ENCODE measurements at places on chromosomes 2 and 18. TPM values are rescaled to one million over a fixed set of nuclear protein-coding genes. Genes with fewer than 3 reads are reported as not detected.

MPP4 gene
- polyA plus RNA-seq: not detected

IL1RL1 gene
- 0.53 TPM for polyA plus RNA-seq

RNF181 gene
- polyA plus RNA-seq: 92.6 TPM

CFAP221 gene
- polyA plus RNA-seq: 25.3 TPM

DNA sequence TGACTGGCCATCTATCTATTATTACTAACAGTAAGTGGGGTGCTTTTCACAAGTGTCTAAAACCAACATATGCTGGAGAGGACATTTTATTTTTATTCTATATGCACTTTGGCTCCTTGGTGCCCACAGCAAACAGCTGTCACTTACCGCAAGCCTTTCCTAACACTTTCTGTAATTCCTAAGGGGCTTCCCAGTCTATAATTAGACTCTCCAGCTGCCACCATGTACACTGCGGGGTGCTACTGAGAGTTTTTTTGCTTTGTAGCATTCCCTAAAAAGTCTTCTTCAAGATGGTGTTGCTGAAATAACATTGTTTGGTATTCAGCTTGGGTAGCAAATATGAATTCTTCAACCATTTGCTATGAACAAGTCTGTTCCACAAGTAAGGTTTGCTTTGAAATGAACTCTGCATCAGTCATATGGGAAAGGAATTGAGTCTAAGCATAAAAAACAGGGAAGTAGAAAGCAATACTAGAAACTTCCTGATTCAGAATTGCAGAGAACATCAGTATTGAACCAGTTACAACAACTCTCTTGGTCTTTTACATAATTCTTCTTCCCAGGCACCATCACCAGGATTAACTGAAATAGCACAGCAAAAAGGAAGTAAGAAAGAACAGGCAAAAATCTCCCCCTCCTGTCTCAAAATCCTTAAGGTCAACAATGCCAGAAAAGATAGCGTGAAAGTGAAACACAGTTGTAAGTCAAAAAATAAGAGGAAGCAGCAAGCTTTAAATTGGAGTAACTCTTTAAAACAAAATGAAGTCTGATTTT is 28.6 kb downstream of the EPB41L3 start:
- no peak for DNase-seq
- H3K36me3 ChIP-seq: no peaks in the 10 kb centered on the region
- H3K4me3 ChIP-seq: no peak overlapping the region
- no peak overlapping the region for H3K27ac ChIP-seq

- no peak for DNase-seq
- no peak overlapping the region for H3K27ac ChIP-seq
- no peaks in the 10 kb centered on the region for H3K4me1 ChIP-seq
Observed at GRCh38 chr2:143891879-143892308, 628.0 kb downstream of the ZEB2 start.

GRCh38 chr18:33720133-33720532 is 142.1 kb downstream of the ASXL3 start:
- H3K4me1 ChIP-seq: no peaks in the 10 kb centered on the region
- DNase-seq: no peak
- no peak overlapping the region for H3K27ac ChIP-seq
- H3K4me3 ChIP-seq: no peak overlapping the region

GRCh38 chr18:23938043-23938756 is 76.4 kb upstream of the TTC39C start:
- DNase-seq: no peak
- H3K4me3 ChIP-seq: no peak overlapping the region
- no peaks in the 10 kb centered on the region for H3K27me3 ChIP-seq

DNA sequence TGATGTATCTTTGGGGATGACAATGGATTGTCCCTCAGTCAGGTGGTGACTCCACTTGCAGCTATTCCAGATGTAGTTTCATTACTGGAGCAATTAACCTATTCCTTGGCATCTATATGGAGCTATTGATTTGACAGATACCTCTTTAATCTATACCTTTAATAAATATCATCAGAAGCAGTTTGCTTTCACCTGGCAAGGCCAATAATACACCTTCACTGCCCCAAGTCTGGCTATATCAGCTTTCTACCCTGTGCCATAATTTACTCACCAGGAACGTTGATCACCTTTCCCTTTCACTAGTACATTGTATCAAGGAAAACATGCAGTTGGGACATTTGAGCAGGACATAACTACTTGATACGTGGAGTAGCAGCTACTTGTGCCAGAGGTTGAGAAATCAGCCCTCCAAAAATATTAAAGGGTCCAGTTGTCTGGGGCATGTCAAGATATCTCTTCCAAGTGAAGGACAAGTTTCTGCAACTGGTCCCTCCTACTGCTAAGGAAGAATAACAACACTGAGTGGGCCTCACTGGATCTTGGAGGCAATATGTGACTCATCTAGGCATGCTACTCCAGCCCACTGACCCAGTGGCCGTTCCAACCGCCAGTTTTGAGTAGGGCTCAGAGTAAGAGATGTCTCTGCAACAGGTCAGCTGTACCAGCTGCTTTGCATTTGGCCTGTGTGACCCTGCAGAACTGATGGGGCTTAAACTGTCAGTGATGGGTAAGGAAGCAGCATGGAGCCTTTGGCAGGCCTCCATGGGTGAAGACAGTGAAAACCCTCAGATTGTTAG is 67.0 kb downstream of the PSMG2 start:
- no peaks in the 10 kb centered on the region for H3K36me3 ChIP-seq
- H3K4me3 ChIP-seq: no peak overlapping the region

DNA sequence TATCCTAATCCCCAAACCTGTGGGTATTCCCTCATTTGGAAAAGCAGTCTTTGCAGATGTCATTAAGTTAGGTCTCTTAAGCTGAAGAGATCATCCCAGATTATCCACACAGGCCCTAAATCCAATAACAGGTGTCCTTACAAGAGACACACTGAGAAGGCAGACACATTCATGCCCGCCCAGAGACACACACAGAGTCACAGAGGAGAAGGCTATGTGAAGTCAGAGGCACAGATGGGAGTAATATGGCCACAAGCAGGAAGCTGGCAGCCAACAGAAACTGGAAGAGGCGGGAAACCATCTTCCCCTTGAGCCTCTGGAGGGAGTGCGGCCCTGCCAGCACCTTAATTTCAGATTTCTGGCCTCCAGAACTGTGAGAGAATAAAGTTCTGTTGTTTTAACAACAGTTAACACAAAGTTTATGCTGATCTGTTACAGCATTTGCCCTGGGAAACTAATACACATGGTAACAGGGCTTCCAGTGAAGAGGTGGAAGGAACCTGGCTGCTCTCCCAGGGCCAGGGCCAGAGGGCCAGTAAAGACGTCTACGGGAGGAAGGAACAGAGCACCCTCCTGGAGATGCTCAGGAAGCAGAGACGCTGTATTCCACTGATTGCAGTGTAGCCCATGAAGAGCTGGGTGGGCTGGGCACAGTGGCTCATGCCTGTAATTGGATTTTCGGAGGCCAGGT is 217.5 kb downstream of the GLI2 start:
- H3K4me1 ChIP-seq: peaks cover 3% of the 10 kb centered on the region
- no peak for DNase-seq
- no peaks in the 10 kb centered on the region for H3K36me3 ChIP-seq

DNA sequence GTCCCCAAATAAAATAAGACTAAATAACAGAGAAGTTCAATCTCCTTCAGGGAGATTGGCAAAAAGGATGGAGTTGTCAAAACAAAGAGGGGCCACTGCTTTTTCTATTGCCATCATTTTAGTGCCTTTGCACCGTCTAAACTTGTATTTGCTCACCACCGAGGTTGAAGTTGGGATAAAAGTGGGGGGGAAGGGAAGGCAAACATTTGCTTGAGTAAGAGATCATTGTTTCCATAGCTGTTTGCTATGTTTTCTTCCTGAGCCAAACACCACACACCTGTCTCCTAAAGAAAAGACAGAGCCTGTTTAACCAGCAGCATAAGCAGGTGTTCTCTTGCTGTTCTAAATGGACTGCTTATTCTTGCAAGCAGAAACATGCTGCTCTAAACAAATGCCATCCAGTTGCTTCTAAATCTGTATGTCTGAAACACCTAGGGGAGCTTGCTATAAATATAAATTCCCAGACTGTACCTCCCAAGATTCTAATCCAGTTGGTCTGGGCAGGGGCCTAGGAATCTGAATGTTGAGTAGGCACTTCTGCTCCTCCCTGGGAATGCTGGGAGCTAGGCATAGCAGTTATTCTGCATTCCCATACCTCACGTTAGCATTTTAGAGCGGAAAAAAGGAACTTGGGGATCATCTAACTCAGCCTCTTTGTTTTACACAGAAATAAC is 179.4 kb upstream of the ARL4C start:
- DNase-seq: no peak
- H3K4me3 ChIP-seq: no peak overlapping the region
- peaks cover 6% of the 10 kb centered on the region for H3K4me1 ChIP-seq
- no peak overlapping the region for H3K27ac ChIP-seq
- H3K36me3 ChIP-seq: no peaks in the 10 kb centered on the region

All from pancreas (tissue), 10 donors.